IPS DF 6.9 (cell line): ENCODE measurements at places on chromosomes 4 and X.

- no peak for DNase-seq
Observed at GRCh38 chr4:16417198-16417597, 190.9 kb upstream of the TAPT1 start.

- DNase-seq, result no peak
Observed at GRCh38 chr4:7549866-7550265, 115.1 kb upstream of the PSAPL1 start.

DNA sequence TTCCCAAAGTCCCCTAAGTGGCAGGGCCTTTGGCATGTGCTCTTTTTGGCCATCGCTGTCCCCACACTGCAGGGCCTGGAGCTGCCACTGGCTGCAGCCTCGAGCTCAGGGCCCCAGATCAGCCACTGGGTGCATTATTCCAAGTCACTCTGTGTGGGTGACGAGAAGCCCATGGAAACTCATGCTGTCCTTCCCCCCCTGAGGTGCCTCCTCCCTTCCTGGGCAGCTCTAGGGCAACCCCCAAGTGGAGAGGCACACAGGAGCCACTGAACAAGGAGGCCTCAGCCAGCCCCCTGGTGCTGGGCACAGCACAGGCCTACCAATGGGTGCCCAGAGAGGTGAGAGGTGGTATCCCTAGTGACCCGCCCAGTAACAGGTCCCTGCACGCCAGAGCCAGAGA lies 84.5 kb downstream of the PPP2R2C start:
- DNase-seq, result no peak

- DNase-seq, result no peak
Observed at GRCh38 chrX:112645774-112646173, 34.0 kb downstream of the LHFPL1 start.

DNA sequence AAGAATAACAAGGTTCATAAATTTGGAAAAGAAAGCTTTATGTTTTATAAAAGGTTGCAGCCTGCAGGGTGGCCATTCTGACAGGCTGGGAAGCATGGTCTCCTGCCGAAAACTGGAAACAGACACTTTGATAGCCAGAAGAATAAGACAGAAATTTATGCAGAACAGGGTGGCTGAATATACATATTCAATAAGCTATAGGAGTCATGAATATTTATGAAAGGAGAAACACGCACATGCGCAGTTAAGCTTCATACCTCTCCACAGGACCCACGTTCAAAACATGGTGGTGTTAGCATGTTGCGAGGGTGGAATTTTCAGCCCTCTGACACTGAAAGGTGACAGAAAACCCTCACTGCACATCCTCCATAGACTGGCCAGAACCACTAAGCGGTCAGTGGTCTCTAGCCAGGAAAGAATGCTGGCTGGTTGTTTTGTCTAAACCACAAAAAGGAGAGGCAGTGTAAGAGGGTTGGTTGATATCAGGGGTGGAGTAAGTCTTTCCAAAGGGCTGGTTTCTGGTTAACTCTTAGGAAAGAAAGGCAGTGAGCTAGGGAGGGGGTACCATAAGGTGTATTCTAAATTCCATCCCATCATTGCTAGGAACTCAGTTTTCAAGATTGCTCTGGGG lies 58.2 kb downstream of the ANXA10 start:
- DNase-seq, result no peak

DNA sequence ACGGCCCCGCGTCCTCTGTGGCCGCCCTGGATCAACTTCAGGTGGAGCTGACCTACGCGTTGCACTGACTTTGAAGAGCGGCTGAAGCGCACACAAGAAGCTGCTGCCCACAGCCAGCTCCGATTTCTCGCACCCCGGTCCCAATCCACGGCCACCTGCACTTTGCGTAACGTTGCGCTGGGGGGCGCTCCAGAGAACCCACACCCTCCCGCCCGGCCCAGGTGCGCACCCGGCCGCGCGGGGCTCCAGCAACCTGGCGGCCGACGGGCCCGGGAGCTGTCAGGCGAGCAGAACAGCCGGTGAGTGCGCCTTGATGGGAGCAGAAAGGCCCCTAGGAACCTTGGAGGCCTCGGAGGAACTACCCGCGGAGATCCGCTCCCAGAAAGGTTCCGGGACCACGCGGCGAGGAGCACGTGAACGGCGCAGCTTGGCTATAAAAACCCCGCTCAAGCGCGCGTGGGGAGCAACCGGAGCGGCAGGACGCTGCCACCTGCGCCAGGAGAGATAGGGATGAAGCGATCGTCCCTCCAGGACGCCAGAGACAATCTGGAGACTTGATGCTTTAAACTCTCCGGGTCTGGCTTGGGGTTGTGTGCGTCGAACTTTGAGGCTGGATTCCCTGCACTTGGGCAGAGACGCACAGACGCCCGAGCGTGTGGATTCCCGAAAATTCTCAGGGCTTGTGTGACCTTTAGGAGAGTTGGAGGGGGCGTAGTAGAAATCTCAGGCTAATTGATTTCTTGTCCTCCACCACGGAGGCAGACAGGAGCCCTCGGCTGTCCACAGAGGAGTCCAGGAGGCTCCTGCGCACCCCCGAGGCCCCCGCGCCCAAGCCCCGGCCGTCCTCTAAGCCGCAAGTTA lies 591 bp upstream of the NWD2 start:
- DNase-seq, result no peak

DNA sequence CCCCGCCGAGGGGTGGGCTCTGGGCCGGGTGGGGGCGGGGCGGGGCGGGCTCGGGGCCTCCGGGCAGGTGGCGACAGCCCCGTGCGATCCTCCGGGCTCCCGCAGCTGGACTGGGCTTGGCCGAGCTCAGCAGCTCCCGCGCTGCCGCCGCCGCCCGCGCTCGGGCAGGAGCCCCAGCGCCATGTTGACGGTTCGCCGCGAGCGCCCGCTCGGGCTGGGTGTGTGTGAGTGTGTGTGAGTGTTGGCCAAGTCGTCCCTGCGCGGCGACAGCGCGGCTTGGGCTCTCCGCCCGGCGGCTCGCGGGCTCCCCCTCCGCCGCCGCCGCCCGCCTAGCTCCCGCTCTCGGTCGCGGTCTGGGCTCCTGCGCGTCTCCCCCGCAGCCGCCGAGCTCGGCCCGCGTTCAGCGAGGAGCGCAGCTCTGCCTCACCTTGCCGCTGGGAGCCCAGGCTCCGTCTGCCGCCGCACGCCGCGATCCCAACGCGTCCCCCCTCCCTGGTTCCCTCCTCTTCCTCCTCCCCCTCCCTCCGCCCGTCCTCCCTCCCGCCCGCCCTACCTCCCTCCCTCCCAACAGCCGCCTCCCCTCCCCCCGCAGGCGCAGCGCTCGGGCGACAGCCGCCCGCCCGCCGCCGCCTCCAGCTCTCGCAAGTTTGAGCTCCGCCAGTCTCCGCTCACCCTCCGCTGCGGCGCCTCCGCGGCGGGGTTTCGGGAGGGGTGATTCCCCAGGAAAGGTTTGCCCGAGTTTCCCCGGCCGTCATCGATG lies at the start of gene BCOR:
Gene BCOR, minus strand, starts transcription at position 455 of the 760 bp plus-strand sequence. CDS start 20,029 bp downstream, outside the sequence.
- no peak for DNase-seq
